Activated T-cell treated with anti-CD3 and anti-CD28 coated beads, Interleukin-2, amount 50 U/mL, for 1 hour (primary cell): ENCODE measurements at places on chromosomes 3 and 15.

GRCh38 chr3:167989999-167990398 is 105.7 kb downstream of the GOLIM4 start:
- DNase-seq: no peak

DNA sequence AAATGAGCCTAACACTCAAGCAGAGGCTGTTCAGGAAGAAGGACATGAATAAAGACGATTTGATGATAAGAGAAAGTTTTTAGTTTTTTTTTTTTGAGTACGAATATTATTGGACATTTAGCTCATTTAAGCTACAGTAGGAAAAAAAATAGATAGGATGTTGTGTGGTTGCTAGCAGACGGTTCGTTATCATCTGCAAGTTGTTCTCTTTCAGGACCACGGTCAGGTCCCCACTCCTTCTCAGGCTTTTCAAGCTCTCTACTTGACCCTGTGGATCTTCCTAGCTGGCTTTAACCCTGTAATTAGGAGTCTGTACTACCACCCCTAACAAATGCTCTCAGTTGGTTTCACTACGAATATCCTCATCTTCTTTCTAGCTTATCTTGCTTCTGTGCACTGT is 1.1 kb downstream of the KCNH8 start:
- DNase-seq: no peak

DNA sequence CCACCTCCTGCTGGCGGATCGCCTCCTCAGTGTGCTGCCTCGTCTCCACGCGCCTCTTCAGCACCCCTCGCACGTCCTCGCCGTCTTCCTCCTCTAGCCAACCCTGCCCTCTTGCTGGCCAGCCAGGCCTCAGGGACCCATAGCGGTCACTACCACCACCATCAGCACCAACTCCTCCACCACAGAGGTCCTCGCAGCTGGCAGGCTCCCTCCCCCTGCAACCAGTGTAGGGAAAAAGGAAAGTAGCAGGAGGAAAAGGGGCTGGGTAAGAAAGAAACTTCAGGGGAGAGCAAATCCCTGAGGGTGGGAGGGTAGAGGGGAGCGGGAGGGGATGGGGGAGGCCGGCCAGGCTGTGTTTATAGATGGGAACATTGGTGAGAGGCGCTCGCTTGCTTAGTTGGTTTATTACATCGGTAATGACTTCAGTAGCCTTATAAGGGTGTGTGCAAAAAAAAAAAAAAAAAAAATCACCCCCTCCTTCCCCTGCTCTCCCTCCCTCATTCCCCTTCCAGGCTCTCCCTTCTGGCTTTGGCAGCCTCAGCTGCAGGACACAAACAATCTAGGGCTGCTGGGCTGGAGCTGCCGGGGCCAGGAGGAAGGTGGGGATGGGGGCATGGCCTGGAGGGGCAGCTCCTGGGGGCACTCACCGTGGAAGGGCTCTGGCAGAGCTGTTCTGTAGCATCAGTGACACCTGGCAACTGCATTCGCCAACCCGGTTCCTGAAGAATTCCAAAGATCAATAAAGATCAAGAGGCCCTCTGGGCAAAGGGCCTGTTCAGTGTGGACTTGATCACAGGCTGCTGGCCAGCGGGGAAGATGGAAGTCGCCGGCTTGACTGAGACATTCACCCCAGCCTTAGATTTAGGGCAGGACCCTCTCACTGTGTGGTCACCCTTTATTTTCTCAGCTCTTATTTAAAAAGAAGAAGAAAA is 116.2 kb upstream of the HACD2 start:
- no peak for DNase-seq

- no peak for DNase-seq
Measured at GRCh38 chr3:47428662-47429061, 47.1 kb downstream of the SCAP start.
